ENCODE measurements at places on chromosomes 3 and 15.

GRCh38 chr15:67834581-67835296, 5.1 kb downstream of the RNU6-1 start:
- no peak for DNase-seq

- no peak for DNase-seq
These were observed 160.6 kb downstream of the RBMS3 start for GRCh38 chr3:29441422-29441821.

DNA sequence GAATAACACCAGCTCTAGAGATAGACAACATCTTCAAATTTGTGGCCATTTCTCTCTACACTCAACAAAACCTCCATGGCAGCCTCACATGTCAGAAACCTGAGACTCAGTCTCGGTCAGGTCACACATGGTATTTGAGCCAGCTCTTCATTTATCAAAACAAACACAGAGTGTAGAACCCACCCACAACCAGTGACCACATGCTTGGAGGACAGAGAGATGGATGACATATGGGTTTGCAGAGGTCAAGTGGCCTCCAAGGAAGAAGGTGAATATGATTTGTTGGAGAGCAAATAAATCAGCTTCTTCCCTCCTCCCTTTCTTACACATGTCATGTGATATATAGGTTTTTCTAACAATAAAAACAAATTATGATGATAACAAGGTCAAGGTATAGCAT, 278.1 kb upstream of the LRTM1 start:
- no peak for DNase-seq

GRCh38 chr3:74410276-74410941, 204.1 kb downstream of the CNTN3 start:
- DNase-seq = no peak

- DNase-seq = no peak
These were observed 29.5 kb downstream of the CMTM7 start for GRCh38 chr3:32421185-32421584.

DNA sequence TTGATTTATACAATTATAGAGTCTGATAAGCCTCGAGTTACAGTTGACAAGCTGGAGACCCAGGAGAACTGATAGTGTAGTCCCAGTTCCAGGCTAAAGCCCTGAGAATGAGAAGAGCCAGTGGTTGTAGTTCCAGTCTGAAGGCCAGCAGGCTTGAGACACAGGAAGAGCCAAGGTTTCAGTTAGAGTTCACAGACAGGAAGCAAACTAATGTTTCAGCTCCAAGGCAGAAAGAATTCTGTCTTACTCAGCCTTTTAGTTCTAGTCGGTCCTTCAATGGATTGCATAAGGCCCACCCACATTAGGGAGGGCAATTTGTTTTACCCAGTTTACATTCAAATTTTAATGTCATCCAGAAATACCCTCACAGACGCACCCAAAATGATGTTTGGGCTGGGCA, 102.7 kb downstream of the CDIN1 start:
- DNase-seq = no peak

GRCh38 chr3:153439780-153440179, 277.8 kb downstream of the RAP2B start:
- DNase-seq = no peak

GRCh38 chr3:98884675-98885371, 16.7 kb downstream of the DCBLD2 start:
- DNase-seq = no peak

GRCh38 chr3:45387171-45387570, 1.2 kb upstream of the LARS2 start:
- no peak for DNase-seq

GRCh38 chr3:55620351-55621025, 133.4 kb upstream of the WNT5A start:
- DNase-seq = no peak

GRCh38 chr3:39280571-39280970, 735 bp upstream of the CX3CR1 start:
- DNase-seq = no peak

DNA sequence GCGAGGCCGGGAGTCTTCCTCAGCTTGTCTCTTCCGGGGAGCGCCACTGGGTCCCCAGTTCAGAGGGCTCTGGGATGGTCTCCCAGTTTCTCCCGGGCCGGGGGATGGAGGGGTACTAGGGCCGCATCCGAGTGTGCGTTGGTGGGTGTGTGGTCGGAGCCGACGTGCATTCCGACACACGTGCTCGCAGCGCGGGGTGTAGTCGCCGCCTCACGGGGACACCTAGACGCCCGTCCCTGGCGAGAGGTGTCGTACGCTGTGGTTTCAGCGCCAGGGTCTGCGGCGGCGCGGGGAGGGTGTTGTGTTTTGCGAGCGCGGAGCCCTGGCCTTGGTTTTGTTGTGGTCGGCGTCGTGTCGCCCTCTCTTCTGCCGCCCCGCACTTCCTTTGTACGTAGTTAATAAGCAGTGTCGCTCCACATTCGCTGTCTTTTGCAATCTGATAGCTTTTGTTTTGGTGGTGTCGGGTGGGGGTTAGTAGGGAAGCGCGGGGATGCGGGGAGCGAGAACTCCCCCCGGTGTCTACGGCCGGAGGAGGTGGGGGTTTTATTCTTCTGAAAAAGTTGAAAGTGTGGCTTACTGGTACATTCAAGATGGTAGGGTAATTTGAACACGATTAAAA, 2.2 kb downstream of the IGF1R start:
- DNase-seq = peak; percentile 41

DNA sequence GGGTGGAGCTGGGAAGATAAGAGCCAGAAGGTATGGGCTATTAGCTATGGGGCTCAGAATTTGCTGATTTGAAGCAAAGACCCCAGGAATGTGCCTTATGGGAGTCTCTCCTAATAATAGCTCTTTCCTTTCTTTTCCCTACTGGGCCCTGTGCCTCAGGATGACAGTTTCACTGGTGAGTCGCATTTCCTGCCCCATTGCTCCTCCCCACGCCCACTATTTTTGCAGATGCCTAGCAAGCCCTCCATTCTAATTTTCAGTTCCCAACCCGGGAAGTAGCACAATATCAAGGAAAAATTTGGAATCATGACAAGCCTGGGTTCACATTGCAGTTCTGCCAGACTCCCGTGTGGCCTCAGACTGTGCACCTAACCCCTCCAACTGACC, 583 bp downstream of the IL17RE start:
- DNase-seq = no peak

GRCh38 chr3:175728566-175728965, 869.4 kb downstream of the NAALADL2 start:
- DNase-seq = no peak

GRCh38 chr3:143885780-143886427, 37.6 kb upstream of the SLC9A9 start:
- DNase-seq = peak; percentile 2

DNA sequence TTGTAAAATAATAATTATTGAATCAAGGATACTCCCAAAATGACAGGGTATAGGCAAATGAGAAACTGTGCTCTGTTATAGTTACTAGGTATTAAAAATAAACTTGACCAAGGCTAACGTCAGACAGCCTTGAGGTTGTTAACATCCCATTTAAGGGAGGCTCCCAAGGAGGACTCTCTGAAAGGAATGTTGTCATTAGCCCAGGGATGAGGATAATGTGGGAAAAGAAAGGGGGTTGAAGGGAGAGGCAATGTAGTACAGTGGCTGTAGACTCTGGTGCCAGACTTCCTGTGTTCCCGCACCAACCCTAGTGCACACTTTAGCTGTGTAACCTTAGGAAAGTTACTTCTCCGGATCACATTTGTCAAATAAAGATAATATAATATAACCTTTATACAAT, 47.0 kb upstream of the RARB start:
- no peak for DNase-seq

- no peak for DNase-seq
These were observed 196.1 kb downstream of the RYR3 start for GRCh38 chr15:33506781-33507296.

DNA sequence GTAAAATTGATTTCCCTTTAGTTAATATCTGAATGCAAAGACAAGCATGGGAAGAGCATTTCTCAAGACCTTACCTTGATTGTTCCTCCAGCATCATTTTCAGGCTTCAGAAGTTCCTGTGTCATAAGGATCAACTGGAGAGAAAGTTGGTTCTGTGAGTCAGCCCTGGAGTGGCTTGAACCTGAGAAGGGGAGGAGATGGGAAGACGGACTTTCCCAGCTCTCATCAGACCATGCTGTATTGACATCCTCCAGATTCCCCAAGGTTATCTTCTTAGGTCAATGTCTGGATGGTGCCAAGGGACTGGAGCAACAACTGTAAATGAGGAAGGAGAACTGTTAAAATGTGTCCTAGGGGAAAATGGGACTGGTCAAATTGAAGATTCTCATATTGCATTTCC, 21.0 kb downstream of the RPSA start:
- DNase-seq = no peak

DNA sequence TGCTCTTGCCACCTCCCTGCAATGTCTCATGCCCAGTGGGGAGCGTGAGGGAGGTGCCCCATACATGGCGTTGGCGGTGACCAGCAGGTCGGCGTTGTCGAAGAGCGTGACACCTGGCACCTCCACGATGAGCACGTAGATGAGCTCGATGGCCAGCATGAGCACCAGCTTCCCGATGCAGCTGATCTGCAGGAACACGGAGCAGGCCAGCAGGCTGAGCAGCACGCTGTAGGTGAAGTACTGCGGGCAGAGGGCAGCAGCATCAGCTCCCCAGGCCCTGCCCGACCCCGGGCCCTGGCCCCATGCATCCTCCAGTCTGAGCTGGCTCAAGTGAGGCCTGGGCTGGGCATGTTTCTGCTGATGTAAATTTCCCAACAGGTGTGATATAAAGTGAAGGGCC, 98.3 kb downstream of the SEC22A start:
- no peak for DNase-seq

- no peak for DNase-seq
These were observed 57.3 kb downstream of the ACAP2 start for GRCh38 chr3:195385526-195385925.

- DNase-seq = no peak
These were observed 128.3 kb downstream of the SMAD6 start for GRCh38 chr15:66830358-66830757.

GRCh38 chr15:76664895-76665294, 240.2 kb downstream of the SCAPER start:
- DNase-seq = no peak

DNA sequence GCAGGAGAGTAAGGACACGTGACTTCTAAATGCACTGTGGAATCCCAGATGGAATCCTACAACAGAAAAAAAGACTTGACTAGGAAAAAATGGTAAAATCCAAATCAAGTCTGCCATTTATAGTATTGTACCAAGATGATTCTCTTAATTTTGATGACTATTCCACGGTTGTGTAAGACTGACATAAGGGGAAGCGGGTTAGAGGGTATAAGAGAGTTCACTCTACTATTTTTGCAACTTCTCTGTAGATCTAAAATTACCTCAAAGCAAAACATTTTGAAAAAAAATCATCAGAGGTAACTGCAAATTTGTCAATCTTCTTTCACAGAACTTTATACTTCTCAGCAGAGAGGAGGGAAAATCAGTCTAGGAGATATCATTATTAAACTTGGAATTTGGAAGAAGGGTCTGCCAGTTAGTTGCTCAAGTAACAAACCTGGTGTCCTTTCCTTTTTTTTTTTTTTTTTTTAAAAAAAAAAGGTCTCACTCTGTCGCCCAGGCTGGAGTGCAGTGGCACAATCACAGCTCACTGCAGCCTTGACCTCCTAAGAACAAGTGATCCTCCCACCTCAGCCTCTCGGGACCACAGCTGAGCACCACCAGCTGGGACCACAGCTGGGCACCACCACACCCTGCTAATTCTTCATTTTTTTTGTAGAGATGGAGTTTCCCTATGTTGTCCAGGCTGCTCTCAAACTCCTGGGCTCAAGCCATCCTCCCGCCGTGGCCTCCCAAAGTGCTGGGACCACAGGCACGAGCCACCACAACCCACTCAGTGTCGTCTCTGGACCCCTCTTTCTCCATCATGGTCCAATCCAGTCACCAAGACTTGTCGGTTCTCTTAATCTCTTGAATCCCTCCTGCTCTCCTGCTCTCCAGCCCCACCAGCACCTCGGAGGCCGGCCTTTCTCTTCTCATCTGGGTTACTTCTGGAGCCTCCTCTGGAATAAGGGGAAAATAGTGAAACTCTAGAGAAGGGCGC, 14.9 kb upstream of the HES1 start:
- DNase-seq = no peak

DNA sequence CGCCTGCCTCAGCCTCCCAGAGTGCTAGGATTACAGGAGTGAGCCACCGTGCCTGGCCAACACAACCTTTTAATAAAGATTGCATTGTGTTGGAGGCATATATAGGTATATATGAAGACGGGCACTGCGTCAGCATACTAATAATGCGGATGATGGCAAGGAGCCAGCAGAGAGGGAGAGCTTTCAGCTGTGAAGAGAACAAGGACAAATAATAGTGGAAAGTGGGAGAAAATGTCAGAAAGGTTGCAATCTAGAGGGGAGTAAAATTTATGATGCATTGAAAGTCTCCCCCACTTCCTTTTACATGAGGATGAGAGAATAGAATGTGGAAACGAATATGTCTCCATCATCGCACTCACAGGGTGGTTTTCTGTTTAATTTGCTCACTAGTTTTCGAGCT, 170.5 kb upstream of the TBL1XR1 start:
- DNase-seq = no peak

DNA sequence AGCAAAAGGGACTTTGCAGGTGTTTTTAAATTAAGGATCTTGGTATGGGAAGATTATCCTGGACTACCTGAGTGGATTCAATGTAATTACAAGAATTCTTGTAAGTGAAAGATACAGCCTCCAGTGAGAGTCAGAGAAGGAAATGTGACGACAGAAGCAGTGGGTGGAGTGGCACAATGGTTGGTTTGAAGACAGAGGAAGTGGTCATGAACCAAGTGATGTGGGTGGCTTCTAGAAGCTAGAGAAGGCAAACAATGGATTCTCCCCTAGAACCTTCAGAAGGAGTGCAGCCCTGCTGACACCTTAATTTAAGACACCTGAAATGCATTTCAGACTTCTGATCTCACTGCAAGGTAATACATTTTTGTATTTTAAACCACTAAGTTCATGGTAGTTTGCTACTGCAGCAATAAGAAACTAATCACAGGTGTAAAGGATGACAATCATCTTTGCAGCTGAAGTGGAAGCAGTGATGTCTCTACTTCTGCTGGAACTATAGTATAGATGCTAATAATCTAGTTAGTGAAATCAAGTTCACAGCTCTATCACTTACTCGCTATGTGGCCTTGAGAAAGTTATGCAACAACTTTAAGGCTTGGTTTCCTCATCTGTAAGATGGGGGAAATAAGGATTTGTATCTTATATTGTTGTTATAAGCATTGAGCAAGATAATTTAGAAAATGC, 403.4 kb upstream of the SUCLG2 start:
- peak; percentile 81 for DNase-seq

DNA sequence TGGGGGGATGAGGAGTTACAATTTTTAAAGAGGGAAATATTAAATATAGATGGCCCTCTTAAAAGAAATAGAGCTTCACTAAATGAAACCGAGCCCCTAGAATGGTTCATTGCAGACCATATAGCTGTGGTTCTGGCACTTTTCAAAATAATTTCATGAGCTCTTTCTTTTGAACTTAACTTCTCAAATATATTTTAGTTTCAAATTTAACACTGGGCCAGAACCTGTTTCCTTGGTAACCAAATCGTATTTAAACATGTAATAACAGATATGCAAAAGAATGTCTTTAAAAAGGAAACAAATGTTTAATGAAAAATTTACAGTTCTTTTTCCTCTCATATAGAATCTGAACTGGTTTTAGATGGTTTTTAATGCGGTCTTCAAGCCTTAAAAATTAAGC, 20.1 kb downstream of the ZBTB38 start:
- no peak for DNase-seq

- no peak for DNase-seq
These were observed 229.7 kb upstream of the KCNMB2 start for GRCh38 chr3:178306432-178307115.

GRCh38 chr15:80991421-80991820, 1.8 kb upstream of the MESD start:
- DNase-seq = no peak

Data from activated CD4-positive, alpha-beta T cell treated with anti-CD3 and anti-CD28 coated beads for 4 hours (primary cell).